A673 (cell line): ENCODE measurements at places on chromosomes 4 and X. TPM values are rescaled to one million over a fixed set of nuclear protein-coding genes. Genes with fewer than 3 reads are reported as not detected.

FAM120C gene
- 17.4 and 21.8 TPM in 2 replicates for total RNA-seq

DNA sequence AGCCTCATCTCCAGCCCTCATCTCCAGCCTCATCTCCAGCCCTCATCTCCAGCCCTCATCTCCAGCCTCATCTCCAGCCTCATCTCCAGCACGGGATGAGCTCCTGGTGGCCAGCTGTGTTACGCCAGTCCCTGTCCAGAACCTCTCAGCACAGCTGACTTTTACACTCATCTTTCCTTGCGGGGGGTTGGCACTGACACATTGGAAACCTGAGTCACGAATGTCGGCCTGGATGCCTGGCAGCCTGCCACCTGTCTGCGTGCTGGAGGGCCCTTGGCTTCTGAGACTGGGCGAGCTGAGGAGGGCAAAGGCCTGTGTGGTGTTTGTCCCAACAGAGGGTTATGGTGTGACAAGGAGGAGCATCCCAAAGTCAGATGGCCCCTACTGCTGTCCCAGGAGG is 66.1 kb upstream of the HGFAC start:
- H3K27me3 ChIP-seq = no peaks in the 10 kb centered on the region
- H3K4me1 ChIP-seq = peaks cover 15% of the 10 kb centered on the region
- peaks cover 17% of the 10 kb centered on the region for H3K36me3 ChIP-seq

ZC4H2 gene
- total RNA-seq = not detected in 2 replicates

CLDN34 gene
- total RNA-seq = 0.31 TPM in 1 of 2 replicates, not detected in the other

TMEM255A gene
- total RNA-seq = 0.56 and 0.79 TPM in 2 replicates

SLC7A11 gene
- total RNA-seq = 40.6 and 43.8 TPM in 2 replicates

DNA sequence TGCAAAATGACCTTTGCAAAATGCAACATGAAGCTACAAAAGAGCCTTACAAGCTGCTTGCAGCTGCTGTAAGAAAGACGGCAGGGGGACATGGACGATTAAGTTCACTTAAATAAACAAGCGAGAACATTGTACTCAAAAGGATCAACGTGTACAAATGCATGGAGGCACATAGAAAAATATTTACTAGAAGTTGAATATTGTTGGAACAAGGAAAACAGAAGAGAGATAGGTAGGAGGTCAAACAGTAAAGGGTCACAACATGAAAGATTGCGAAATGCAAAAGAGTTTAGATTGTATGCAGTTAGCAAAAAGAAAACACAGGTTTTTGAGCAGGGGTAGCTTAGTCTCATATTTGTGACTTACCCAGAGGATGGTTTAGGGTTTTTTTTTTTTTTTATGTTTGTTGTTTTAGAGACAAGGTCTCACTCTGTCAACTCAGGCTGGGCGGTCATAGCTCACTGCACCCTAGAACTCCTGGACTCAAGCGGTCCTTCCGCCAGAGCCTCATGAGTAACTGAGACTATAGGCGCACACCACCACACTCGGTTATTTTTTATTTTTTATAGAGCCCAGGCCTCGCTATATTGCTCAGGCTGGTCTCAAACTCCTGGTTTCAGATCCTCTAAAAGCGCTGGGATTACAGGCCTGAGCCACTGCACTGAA is 1.4 kb upstream of the PHF8 start:
- DNase-seq = no peak
- no peaks in the 10 kb centered on the region for H3K4me1 ChIP-seq
- no peak overlapping the region for H3K4me3 ChIP-seq

ZNF732 gene
- not detected in 2 replicates for total RNA-seq

RNF150 gene
- total RNA-seq = 2.7 and 3.8 TPM in 2 replicates

SSX7 gene
- total RNA-seq = 2.2 and 2.8 TPM in 2 replicates

CRMP1 gene
- total RNA-seq = 77.5 and 83.4 TPM in 2 replicates

BEX1 gene
- 104 and 105 TPM in 2 replicates for total RNA-seq

AGTR2 gene
- not detected in 2 replicates for total RNA-seq

DNA sequence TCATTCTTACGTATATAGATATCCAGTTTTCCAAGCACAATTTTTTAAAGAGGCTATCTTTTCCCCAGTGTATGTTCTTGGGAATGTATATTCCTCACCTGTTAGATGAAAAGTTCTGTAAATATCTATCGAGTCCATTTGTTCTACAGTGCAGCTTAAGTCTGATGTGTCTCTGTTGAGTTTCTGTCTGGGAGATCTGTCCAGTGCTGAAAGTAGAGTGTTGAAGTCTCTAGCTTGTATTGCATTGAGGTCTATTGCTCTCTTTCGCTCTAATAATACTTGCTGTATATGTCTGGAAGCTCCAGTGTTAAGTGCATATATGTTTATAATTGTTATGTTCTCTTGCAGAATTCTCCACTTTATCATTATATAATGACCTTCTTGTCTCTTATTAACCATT is 373.1 kb downstream of the PPARGC1A start:
- H3K4me1 ChIP-seq = no peaks in the 10 kb centered on the region

EREG gene
- total RNA-seq = 0.50 and 0.84 TPM in 2 replicates
